Stimulated activated CD4-positive, alpha-beta T cell treated with anti-CD3 and anti-CD28 coated beads, TNF-alpha, amount 100 ng/mL, for 1 hour (primary cell): ENCODE measurements at places on chromosomes 12 and 14.

DNA sequence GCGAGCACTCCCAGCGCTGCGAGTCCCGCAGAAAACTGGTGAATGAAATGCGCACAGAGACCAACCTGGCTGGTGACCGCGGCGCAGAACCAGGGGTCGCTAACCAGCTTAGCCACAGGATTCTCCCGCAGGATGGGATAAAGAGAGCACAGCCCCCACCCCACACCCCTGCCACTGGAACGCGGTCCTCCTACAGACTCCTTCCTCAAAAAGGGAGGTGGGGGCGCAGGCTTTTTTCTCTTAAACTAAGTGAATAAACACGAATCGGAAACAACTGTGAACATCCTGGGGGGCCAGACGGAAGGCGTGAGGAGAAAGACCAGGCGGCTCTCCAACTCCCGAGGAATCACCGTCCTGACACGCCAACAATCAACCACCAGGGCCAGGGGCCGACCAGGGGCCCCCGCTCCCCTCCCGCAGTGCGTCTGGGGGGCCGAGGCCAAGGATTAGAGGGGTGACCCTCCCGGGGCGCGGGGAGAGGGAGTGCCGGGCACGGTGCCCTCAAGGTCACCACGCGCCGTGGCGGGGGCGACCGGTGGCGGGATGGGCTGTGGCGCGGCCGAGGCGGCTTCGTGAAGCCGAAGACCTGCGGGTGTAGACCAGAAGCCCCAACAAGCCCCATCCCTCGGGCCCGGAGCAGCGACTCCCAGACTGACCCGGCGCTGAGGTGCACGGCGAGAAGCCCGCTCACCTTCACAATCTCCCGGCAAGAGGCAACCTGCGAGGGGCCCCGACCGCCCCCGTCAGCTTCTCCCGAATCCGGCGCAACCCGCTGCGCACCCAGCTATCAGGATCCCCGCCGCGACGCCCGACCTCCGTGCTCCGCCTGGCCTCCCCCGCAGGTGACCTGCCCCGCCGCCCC, 704 bp downstream of the ATP2B1 start:
- DNase-seq, result no peak

DNA sequence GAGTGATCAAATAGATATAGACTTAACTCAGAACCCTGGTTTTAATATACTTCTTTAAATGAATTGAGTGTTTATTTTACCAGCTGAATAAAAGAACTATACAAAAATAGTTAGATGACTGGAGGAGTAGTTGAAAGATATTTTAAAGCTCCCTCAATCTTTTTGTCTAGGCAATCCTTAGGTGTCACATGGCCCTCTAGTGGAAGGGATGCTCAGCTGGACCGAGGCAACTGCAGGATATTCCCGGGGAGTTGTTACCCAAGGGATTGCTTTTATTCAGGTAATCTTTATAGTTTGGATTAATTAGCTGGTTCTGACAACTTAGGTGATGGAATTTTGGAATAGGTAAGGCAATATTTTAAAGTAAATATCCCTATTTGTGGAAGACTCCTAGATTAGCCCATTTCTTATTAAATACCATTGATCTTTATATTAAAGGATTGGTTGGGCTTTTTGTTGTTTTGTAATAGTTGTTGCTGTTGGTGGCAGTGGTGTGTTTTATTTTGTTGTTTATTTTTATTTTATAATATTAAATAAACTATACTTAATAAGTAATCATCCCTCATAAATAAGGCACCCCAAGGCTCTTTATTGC, 57.1 kb downstream of the ZDHHC17 start:
- no peak for DNase-seq

GRCh38 chr12:3357950-3358525, 133.0 kb upstream of the PRMT8 start:
- no peak for DNase-seq

DNA sequence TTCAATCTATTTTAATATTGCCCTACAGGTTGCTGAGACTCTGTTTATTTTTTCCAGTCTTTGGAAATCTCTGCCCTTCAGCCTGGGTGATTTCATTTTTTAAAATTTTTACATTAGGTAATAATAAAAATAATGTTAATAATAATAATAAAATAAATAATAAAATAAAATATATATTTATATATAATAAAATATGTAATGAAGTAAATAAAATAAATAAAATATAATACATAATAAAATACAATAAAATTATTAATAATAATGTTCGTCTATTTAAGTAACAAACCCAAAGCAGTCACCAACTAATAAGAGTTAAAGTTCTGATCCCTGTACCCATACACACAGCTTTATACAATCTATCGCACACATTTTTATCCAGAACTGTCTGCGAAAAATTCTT, 130.5 kb downstream of the SEC23A start:
- no peak for DNase-seq

DNA sequence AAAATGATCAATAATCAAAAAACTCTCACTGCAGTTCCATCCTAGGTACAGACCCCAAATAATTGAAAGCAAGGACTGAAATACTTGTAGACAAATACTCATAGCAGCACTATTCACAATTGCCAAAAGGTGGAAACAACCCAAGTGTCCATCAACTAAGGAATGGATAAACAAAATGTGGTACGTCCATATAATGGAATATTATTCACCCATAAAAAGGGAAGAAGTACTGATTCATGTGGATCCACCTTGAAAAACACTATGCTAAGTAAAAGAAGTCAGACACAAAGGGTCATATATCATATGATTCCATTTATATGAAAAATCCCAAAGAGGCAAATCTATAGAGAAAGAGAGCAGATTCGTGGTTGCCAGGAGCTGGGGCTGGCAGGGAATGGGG, 202.8 kb downstream of the KSR2 start:
- DNase-seq, result no peak

DNA sequence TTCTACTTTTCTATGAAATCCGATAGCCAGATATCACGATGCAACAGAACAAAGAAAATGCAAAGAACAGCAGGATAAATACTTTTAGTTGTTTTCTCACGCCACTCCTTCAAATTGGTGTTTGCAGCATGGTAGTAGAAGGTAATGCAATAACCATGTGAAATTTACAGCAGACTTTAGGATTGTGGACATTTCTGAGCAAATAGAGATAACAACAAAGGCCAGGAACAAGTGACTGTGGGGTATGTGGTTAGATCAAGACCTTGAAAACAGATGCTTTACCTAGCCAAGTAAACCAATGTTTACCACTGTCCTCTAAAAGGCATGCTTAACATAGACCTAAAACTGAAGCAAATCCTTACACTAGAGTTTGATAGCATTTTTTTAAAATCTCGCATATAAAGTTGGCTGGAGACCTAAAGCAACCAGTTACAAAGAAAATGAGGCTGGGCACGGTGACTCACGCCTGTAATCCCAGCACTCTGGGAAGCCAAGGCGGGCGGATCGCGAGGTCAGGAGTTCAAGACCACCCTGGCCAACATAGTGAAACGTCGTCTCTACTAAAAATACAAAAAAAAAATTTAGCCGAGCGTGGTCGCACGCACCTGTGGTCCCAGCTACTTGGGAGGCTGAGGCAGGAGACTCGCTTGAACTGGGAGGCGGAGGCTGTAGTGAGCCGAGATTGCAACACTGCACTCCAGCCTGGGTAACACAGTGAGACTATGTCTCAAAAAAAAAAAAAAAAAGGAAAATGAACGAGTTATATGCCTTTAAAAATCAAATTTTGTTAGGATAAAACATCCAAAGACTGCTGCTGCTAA, 123.2 kb upstream of the FOXN3 start:
- DNase-seq, result no peak

- no peak for DNase-seq
These were observed 62.2 kb upstream of the OR4E1 start for GRCh38 chr14:21735639-21736307.

DNA sequence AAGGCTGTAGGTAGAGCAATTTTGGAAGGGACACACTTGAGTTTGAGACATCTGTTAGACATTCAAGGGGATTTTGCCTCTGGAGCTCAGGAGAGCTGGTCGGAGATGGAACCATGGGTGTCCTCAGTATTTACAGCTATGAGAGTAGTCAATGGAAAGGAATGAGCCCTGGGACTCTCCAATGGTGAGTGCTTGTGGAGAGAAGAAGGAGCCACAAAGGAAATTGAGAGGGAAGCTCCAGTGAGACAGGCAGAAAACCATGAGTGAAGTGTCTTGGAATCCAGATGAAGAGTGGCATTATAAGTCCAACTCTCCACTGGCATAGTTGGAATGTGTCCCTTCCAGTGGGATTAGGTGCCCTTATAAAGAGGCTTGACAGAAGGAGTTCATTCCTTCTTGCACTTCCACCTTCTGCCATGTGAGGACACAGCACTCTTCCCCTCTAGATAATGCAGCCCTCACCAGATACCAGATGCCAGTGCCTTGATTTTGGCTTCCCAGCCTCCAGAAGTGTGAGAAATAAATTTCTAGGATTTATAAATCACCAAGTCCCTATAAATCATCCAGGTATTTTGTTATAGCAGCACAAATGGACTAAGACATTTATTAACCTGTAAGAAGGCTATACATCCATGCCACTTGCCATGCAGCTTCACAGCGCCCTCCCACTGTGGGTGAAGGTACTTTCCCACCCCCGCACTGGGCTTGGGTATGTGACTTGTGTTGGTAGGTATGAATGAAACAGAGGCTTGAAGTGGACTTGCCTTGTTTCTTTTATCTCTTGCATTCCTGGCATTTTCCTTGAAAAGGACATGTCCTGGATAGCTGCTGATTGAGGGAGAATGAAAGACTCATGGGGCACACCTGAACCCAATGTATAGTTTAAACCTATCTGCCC, 27.3 kb downstream of the LLPH start:
- DNase-seq, result no peak
